ENCODE measurements at places on chromosomes 4 and X. TPM values are rescaled to one million over a fixed set of nuclear protein-coding genes. Genes with fewer than 3 reads are reported as not detected.

The FRG2 gene
- not detected for total RNA-seq

The HTR2C gene
- not detected for total RNA-seq

The CACNA1F gene
- total RNA-seq, result 0.25 TPM

The ACE2 gene
- 5.5 TPM for total RNA-seq

The GSX2 gene
- not detected for total RNA-seq

The SERTM2 gene
- 0.35 TPM for total RNA-seq

The ART3 gene
- total RNA-seq, result not detected

The PAGE4 gene
- not detected for total RNA-seq

The TMEM192 gene
- total RNA-seq, result 19.6 TPM

The PAGE2 gene
- not detected for total RNA-seq

The DOCK11 gene
- total RNA-seq, result 49.5 TPM
